ENCODE measurements at places on chromosomes 3 and 15.

DNA sequence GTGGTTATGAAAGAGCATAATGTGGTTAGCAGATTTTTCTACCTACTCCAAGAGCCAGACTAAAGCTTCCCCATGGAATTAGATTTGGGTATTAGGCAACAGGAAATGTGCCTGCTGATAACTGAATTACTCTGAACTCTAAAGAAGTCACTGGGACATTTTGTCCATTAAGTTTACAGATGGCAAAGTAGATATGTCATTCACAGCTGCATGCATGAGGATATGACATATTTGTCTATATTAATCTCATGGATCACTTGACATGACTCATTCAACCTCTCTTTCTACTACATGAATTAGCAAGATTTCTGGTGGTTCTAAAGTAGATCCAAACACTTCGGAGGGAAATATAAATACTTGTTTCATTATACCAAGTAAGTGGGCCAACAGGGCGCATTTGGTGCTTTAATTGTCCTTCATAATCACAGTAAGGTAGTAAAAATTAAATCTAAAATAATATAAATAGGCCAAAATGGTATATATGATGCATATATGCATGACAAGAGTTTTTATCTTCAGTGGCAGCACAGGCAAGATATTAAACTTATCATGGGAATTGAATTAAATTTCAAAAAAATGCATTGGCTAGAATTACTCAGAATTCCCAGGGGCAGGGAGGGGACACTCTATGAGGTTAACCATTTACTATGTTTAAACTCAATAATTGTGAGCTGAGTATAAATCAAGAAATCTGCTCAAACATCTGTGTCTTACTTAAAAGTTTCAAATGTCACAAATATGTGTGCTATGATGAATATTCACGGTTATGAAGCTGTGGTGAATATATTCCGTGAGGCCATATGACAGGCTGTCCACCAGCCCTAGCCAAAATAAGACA, 365.3 kb upstream of the KCNMB2 start:
- DNase-seq: no peak

- no peak for DNase-seq
Measured at GRCh38 chr3:13041113-13041776, 32.0 kb downstream of the IQSEC1 start.

DNA sequence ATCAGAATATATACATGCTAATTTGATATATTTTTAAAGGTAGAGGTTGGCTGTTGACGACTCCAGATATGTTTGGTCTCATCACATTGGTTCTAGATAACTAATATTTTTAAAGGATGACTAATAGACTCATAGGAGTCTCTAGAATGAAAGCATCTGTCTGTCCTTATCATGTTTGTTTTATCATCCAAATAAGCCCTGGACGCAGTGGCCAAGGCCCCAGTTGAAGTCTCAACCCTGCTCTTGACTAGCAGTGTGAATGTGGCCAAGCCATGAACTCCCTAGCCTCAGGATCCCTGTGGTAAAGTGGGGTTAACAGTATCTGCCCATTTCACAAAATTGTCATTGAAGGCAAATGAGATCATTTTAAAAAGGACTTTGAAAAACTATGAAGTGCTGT, 53.6 kb downstream of the ABHD2 start:
- DNase-seq: no peak

GRCh38 chr3:14652-15051, 181.9 kb upstream of the CHL1 start:
- no peak for DNase-seq

DNA sequence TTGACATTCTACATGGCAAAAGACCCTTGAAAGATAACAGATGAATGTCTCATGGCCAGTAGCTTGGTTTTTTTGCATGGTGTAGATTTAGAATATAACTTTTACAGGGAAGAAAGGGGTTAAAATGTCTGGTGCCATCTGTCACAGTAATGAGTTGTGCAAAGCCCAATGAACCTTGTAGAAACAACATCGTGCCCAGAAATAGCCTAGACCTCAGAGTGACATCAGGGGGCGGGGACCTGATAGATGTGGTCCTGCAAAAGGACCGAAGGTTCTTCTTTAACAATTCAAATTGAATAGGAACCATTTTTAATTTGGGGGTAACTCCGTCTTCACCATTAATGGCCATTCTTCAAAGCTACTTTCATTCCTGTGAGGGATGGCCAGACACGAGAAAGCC, 254.1 kb upstream of the CTDSPL start:
- DNase-seq: no peak
